ENCODE measurements at places on chromosomes 3 and 15.

- no peak for DNase-seq
Observed at GRCh38 chr15:57854531-57854930, 148.0 kb downstream of the POLR2M start.

GRCh38 chr3:25967385-25967784 is 177.5 kb downstream of the OXSM start:
- no peak for DNase-seq

DNA sequence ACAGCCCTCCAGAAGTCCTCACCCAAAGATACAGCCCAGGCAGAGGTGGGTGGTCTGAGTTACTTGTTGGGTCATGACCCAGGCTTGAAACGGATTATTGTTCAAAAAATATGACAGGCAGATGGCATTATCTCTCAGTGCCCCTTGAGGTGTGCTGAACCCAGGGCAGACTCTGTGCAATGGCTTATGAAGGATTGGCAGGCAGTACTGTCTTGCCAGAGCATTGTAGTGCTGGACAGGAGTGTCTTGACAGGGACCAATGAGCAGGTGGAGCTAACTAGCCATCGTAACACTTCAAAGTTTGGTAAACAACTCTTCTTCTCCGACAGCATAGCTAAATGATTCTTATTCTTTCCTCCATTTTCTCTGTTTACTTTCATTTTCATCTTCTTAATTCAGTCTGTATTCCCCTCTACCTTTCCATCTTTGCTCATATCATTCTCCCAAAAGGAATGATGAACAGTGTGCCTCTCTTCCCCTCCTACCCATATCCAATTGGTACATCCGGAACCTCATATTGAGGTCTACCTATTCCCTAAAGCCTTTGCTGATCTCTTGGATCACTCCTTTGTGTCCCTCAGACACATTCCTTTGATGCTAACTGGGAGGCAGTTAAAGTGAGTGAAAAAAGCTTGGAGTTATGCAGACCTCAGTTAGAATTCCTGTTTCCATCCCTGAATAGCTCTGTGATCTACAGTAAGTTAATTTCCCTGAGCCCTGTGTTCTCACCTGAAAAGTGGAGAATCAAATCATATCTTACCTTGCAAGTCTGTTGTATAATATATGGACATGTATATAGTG is 2.6 kb upstream of the IL20RB start:
- DNase-seq: no peak

DNA sequence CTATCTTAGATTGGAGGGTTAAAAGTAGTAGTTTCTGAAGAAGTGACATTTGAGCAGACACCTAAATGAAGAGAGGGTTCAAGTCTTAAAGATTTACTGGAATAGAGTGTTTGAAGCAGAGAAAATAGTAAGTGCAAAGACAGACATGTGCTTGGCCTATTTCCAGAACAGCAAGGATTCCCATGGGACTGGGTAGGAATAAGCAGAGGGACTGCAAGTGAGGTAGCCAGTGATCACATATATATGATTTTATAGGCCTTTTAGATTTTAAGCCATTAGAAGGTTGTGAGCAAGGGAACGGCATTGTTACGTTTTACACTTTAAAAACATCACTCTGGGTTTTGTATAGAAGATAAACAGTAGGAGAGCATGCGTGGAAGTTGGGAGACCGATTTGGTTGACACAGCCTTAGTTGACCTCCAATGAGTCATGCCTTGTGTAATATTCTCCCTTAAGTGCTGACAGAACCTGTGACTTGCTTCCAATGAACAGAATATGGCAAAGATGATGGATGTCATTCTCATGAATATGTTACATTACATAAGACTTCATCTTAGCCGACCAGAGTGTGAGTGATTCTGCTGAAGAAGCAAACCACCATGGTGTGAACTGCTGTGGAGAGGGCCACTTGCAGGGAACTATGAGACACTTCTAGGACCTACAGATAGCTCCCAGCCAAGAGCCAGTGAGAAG is 37.1 kb upstream of the SLC4A7 start:
- no peak for DNase-seq

DNA sequence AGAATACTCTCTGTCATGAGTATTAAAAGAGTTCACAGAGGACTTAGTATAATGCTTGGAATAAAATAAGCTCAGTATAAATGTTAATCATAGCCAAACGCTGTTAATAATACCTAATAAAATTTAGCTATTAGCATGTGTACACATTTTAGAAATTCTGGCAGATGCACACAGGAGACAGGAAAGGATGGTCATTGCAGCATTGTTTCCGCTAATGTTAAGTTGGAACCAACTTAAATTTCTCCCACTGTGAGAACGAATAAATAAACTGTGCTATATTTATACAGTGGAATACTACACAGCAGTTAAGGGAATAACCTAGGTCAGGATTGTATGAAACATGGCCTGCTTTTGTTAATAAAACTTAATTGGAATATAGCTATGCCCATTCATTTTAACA is 370.4 kb upstream of the TGFBR2 start:
- no peak for DNase-seq

DNA sequence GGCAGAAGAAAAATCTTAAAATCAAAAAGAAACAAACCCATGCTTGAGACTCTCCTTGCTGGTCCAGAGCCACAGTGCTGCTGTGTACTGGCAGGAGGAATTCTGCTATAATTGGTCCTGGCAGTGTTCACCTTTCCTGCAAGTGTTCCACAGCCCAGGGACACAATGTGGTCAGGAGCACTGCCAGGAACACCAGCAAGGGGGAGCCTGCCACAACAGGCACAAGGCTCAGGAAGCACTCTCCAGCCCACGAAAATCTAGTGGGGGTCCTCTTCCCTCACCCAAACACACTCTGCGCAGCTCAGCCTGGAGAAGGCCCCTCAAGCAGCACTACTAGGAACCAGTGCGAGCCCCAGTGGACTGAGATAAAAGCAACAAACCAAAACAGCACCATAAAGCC is 92.9 kb downstream of the UBE3A start:
- DNase-seq: peak; percentile 44

- DNase-seq: peak; percentile 40
Observed at GRCh38 chr3:126442094-126442855, 33.4 kb downstream of the ZXDC start.

DNA sequence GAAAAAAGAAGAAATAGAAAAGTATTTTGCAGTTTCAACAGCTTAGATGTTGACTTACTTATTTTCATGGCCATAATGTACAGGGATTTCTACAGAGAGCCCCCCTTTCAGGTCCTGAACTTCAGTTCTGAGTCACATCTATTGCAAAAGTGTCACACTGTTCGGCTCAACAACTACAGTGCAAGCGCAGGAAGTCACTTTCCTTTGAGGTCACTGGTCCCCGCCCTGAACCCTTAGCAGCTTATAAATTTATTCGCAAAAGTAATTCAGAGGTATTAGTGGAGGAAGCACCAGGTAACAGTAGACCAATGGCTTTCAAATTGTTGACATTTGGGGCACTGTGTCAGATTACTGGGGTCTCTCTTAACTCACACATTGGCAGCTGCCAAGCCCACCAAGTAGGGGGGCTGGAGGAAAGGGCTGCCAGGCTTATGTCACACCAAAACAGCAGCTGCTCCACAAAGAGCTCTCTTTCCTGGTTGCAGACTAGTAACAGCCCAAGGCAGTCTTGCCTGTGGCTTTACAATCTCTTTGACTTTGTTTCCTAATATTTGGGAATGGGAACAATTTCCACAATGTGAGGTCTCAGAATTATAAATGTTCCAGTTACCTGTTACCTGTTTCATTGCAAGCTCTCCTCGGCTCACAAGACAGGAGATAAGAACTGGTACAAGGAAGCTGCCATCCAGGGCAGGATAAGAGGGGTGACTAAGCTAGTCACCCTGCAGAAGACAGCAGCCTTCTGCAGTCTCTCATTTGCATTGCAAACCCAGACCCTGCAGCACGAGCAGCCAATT is 130.2 kb upstream of the STRIT1 start:
- DNase-seq: no peak

GRCh38 chr15:39851500-39852092 is 68.5 kb downstream of the GPR176 start:
- DNase-seq: no peak

DNA sequence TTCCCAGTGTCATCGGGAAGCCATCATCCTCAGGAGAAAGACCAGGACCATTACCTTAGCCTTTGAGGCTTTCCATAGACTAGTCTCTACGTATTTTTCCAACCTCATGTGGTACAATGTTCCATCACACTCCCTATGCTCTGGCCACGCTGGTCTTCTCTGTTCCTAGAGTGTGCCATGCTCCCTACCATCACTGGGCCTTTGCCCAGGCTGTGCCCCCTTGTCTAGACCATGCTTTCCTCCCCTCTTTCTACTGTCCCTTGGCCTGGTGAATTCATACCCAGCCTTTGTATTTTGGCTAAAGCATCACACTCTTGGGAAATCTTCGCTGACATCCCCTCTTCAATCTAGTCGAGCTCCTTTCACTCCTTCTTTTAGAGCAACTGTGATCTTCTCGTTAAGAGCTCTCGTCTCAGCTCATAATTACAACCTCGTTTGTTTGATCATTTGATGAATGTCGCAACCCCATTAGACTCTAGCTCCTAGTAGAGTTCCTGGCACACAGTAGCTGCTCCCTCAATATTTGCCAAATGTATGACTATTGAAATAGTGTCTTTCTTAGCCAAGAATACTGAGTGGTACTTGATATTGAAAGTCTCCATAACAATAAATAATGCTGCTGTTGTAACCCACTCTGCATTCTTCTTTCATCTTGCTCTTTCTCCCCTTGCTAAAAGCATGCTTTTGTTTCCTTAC is 100.2 kb upstream of the FAM3D start:
- no peak for DNase-seq

DNA sequence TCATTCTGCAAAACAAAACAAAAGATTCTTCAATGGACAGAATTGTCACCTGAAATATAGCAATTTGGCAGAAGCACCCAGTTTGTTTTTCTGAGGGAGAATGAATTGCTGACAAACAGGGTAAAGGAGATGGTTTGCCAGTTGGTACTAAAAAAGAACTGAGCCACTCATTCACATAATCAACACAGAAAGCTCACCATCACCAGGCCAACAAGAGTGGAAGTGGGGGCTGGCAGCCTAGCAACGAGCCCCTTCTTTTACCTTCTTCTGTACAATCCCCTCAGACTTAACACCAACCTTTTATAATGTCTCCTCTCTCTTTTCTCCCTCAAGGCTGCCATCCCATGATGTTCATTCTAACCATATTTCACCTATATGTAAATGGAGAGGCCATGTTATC is 5.9 kb downstream of the TOP2B start:
- no peak for DNase-seq

DNA sequence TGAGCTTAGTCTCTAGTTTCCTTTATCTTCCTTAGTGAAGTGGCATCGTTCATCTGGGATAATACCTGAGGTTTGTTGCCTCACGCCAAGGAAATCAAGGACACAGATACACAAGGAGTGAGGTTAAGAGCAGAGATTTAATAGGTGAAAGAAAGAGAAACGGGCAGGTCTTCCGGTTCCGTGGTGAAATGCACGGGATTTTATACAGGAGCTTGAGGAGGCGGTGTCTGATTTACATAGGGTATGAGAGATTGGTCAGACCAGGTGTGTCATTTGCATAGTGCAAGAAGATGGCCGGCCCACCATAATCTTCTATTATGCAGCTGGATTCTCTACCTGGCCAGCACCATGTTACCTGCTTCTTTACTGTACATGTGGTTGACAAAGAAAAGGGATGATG is 17.2 kb downstream of the ARRDC4 start:
- DNase-seq: no peak
